ENCODE measurements at places on chromosomes 6 and 20.

- no peak for DNase-seq
Observed at GRCh38 chr20:19915111-19915798, 101.9 kb upstream of the NAA20 start.

- no peak for DNase-seq
Observed at GRCh38 chr6:45880676-45881075, 135.0 kb downstream of the CLIC5 start.

- no peak for DNase-seq
Observed at GRCh38 chr6:168574699-168575195, 133.8 kb downstream of the SMOC2 start.

- no peak for DNase-seq
Observed at GRCh38 chr6:157203764-157204163, 119.6 kb downstream of the TMEM242 start.

- no peak for DNase-seq
Observed at GRCh38 chr6:9659848-9660247, 755.0 kb downstream of the TFAP2A start.

- no peak for DNase-seq
Observed at GRCh38 chr20:460707-461106, 1.6 kb downstream of the TBC1D20 start.

DNA sequence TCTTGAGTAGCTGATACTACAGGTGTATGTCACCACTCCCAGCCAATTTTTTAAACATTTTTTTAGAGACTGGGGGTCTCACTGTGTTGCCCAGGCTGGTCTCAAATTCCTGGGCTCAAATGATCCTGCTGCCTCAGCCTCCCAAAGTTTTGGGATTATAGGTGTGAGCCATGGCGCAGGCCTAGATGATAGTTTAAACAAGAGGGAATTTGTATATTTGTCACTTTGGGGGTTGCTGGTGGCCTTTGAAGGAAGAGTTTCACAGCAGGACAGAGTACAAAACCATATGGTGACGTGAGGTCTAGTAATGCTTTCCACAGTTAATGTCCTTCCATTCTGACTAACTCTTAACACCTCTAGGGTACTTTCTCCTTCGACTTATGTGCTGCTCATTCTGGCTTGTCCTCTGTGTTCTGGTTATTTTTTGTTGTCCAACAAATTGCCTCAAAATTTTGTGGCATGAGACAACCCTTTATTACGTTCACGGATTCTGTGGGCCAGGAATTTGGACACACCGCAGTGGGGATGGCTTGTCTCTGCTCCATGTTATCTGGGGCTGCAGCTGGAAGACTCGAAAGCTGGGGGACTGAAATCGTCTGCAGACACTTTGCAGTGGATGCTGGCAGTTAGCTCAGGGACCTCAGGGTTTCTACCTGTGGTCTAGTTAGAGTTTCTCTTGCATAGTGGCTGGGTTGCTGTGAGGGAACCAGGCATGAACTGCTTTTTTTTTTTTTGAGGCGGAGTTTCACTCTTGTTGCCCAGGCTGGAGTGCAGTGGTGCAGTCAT is 23.0 kb upstream of the IER3 start:
- DNase-seq, result no peak

DNA sequence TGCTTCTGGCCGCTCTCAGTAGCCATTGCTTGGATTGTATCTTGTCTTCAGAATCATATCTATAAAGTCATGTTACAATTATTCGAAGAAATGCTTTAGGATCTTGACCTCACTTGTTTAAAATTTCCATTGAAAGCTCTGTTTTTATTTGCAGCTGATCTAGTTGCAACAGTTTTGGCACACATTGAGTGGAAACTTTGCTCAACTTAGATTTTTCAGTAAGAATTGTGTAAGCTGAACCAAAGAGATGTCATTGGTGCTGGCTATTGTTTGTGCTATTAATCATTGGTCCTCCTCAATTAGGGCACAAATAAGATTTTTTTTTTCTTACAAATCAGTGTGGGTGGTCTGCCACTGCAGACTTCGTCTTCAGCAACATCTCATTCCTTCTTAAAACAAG is 649.2 kb downstream of the MMUT start:
- DNase-seq, result no peak

- no peak for DNase-seq
Observed at GRCh38 chr6:121858310-121858709, 422.9 kb downstream of the GJA1 start.

DNA sequence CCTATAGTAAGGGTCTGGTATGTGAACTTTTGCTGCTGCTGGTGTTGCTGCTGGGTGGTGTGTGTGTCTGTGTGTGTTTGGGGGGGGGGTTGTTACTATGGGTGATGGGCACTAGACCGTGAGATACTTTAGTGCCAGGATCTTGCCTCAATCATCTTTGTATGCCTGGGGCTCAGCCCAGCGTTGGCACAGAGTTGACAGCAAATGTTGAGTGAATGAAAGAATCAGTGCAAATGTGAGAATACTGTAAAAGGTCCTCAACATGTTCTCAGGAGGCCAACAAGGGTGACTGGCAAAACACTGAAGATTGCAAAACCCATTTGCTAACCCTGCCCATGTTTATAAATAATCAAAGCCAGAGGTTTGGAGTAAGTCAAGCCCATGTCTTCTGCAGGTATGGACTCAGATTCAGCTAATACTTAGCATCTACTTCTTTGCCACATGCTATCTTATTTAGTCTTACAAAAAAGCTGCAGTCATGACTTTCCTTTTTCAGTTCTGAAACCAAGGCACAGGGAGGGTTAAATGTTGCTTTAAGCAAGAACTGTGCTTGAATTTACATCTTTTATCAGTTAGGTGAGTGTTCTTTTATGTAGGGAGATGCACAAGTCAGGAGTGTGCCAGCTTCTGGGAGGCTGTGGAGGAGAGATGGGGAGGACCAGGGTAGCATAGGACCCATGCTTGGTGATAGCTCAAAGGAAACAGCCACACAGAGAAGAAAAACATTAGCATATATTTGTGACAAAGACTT is 125.3 kb upstream of the SPACA1 start:
- DNase-seq, result no peak

- DNase-seq, result no peak
Observed at GRCh38 chr6:141618180-141618581, 514.5 kb upstream of the GJE1 start.

GRCh38 chr20:32639284-32639683 is 34.5 kb downstream of the C20orf203 start:
- DNase-seq, result no peak

GRCh38 chr6:63732336-63732735 is 96.7 kb downstream of the PHF3 start:
- DNase-seq, result no peak

DNA sequence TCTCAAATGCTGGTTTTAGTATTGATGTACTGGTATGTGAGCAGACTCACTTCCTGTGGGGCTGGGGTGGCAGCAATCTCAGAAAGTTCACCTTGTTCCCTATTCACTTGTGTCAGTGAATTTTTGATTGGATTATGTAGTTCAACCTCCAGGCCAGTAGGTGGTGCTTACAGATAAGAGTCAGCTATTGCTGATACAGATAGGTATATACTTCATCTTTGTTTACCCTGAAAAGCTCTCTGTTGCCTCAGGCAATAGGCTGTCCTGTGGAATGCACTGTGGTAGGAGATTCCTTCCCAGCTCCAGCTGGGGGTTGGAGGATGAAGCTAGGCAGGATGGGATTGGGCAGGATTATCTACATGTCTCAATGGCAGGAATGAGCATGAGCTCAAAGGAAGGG is 851.2 kb upstream of the EYS start:
- no peak for DNase-seq

GRCh38 chr6:14743474-14744211 is 502.2 kb upstream of the JARID2 start:
- DNase-seq, result no peak

- no peak for DNase-seq
Observed at GRCh38 chr6:7088076-7088742, 19.6 kb upstream of the RREB1 start.

DNA sequence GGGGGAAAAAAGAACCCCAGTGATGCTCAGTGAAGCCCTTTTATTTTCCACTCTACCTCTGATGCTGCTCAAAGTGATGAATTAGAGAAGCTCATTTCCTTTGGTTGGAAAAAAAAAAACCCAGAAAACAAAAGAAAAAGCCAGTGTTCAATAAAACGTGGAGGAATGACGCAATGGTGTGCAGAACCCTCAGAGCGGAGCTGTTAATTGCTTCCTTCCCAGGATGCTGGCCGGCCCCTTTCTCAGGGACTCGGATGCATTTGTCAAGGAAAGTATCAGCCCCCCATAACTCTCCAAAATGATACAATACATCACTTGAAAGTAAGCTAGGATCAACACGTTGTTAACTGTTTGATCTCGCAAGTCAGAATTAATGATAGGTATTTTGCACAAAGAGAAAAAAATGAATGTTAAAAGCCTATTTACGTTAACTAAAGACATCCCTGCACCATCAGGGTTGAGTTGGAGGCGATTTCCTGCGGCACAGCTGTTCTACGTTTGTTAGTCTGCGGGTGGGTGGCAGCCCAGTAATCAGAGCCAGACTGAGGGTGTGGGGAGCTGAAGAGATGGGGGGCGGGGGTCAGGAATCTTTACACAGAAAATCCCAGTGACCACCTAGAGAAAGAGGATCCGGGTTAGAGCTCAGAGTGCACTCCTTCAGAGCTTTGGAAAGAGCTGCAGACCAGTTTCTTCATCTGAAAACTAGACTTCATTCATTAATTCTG is 132.4 kb downstream of the BMP7 start:
- no peak for DNase-seq

DNA sequence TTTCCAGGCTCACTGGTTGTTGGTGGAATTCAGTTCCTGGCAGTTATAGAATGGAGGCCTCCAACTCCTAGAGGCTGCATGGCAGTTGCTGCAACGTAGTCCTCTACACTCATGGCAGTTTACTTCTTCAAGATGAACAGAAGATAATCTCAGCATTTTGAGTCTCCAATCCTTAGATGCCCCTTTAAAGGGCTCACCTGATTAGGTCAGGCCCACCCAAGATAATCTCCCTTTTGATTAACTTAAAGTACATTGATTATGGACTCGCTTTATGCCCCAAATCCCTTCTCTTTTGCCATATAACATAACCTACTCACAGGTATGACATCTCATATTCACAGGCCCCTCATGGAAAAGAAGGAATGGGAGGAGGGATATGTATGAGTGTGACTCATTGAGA is 76.4 kb downstream of the ZNF133 start:
- DNase-seq, result no peak

DNA sequence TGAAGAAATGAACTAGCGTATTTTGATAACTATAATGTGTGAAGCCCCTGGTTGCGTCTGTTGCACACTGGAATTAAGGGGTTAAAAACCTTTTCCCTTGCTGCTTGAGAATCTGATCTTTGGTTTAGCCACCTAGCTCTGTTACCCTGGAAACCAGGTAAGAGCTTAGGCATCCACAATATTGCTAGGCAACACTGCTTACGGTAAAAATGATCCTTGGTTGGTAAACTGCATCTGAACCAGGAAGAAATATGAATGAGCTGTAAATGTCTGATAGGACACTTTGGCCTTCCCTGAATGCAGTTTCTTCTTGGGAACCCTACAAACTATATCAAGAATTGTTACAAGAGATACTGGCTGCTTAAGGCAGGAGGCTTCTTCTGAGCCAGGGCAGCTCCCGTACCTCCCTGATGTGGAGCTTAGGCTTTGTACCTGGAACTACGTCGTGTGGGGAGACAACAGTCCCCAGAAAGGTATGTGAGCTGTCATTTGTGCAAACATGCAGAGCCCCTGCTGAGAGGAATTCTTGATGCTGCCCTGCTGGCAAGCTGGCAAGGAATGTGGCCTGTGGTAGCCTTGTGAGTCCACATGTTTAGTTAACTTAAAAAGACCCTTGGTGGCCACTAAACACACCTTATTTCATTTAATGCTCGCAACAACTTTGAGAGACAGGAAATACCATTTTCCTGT is 18.4 kb downstream of the UBE3D start:
- DNase-seq, result no peak

- no peak for DNase-seq
Observed at GRCh38 chr6:35557239-35557638, 44.5 kb upstream of the TULP1 start.

DNA sequence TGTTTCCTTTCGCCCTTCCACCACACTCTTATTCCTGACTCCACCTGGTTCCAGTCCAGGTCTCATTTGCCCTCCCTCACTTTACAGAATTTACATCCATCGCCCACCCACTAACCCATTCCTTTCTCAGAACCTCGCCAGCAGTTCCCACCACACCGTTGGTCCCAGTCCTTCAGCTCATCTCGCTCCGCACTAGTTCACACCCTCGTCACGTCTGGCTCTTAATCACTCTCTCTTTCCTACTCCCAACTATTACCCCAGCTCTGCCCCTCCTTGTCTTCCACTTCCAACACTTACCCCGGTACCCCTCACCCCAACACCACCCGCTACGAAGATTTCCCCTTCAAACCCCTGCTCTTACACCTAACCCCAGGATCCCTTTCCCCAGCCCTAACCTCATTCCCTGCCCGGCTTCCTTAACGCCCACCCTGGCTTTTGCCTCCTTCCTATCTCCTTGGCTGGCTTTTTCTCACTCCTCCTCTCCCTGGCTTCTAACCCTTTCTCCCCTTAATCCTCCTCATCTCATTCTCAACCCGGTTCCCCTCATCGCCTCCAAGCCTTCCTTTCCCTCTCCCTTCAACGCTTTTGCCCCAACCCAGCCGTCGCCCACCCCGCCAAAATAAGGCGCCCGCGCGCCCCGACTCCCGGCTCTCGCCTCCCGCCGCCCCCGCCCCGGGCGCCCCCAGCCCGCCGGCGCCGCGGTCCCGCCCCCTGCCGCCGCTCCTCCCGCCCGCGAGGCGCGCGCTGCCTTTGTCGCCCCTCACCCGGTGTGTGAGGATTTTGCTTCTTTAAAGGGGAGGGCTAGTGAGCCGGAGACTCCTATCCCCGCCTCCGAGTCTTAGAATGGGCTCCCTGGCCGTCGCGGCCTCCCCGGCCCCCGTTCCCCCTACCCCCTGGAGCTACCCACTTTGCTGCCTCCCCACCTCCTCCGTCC is 542 bp downstream of the USP49 start:
- no peak for DNase-seq

DNA sequence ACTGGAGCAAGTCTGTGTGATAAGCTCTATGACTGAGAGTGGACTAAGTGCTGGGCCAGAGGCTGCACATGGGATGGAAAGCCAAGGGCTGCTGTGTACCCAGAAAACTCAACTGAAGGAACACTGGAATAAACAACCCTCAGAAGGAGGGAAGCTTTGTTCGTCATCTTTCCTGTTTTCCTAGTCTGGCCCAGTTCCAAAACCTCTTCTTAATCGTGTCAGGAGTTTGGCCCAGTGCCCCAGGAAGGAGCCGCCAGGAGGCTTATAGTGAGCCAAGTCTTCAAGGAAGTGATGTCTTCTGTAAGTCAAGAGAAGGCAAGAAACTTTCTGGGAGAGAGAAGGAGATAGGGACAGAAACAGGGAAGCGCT is 23.3 kb upstream of the TOP1 start:
- peak; percentile 40 for DNase-seq

DNA sequence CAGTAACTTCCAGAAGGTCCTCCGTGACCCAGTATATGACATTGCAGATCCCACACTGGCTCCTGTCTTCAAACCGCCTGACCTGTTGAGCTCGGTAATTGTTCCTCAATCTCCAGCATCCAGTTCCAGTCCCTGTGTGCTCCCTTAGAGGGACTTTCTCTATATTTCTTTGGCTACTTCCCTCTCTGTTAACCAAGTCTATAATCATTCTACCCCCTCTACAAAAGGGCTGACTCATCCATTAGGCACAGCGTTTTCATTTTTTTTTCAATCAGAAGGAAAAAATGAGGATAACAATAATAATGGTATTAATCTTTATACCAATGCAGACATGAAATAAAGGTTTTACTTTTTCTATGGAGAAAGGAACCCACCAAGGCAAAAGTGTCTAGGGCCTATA is 69.3 kb downstream of the FAM229B start:
- DNase-seq, result no peak
